ENCODE measurements at places on chromosomes 16 and 17.
A peak's percentile ranks its signal among the peaks of the same experiment; 100 is the strongest.

DNA sequence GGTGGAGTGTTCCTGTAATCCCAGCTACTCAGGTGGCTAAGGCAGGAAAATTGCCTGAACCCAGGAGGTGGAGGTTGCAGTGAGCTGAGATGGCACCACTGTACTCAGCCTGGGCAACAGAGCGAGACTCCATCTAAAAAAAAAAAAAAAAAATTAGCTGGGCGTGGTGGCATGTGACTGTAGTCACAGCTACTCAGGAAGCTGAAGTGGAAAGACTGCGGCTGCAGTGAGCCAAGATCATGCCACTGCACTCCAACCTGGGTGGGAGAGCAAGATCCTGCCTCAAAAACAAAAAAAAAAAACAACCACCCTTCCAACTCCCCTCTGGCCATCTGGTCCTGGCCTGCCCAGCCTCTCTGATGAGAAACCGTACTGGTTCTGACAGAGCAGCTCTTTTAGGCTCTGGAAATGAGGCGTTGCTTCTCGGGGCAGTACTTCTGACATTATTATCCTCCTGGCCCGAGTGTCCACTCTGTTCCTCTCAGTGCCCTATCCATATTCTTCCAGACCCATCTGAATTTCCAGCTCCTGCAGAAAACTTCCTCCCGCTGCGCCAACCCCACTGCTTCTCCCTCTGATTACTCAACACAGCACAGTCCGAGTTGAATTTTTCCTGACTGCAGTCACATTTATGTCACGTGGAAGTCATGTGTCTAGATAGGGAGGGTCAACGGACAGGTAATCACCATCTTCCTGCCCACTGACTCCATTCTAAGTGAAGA lies 13.3 kb downstream of the GGA2 start:
- DNase-seq: peak; percentile 75

- DNase-seq: no peak
These were observed 67.5 kb downstream of the GNAO1 start for GRCh38 chr16:56258508-56259424.

GRCh38 chr16:8712589-8713361 lies 38.4 kb downstream of the ABAT start:
- peak; percentile 9 for DNase-seq

- DNase-seq: no peak
These were observed 7.7 kb downstream of the CES1 start for GRCh38 chr16:55825115-55825728.

GRCh38 chr17:75460295-75460694 lies 3.9 kb downstream of the TMEM94 start:
- DNase-seq: no peak

All from Caco-2 (cell line).